ENCODE measurements at places on chromosomes 11 and 22.
A peak's percentile ranks its signal among the peaks of the same experiment; 100 is the strongest.

DNA sequence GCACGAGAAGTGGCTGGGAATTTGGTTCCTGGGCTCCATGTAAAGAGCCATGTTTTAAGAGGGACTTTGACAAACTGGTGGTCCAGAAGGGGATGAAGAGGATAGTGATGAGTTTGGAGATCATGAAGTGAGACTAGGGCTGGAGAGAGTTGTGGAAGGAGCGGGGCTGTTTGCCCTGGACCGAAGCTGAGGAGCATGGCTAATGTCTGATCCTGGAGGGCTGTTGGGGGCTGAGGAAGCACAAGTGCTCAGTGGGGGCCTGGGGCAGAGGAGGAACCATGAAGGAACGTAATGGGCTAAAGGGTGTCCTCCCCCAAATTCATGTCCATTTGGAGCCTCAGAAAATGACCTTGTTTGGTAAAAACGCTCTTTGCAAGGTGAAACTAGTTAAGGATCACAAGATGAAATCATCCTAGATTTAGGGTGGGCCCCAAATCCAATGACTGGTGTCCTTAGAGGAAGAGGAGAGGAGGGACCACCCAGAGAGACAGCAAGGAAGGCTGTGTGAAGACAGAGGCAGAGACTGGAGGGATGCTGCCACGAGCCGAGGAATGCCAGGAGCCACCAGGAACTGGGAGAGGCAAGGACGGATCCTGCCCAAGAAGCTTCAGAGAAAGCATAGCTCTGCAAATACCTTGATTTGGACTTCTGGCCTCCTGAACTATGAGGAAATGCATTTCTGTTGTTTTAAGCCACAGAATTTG lies 107.3 kb upstream of the LMO1 start:
- no peak for DNase-seq

DNA sequence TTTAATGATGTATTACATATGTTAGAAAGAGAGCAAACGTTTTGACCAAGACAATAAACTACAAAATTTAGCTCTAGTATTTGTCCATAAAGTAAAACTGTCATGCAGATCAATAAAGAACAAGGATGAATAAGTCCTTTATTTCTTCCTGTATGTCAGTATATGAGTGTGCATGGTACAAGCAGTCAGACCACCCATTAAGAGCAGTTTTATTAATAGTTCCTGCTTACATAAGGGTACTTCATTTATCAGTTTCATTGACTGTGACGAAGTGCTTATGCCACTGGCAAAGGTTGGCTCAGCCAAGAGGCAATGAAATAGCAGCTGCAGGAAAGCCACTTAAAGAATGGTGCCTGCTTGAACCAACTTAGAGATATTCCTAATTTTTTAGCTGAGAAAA lies 913.0 kb upstream of the CNTN5 start:
- peak; percentile 96 for DNase-seq

DNA sequence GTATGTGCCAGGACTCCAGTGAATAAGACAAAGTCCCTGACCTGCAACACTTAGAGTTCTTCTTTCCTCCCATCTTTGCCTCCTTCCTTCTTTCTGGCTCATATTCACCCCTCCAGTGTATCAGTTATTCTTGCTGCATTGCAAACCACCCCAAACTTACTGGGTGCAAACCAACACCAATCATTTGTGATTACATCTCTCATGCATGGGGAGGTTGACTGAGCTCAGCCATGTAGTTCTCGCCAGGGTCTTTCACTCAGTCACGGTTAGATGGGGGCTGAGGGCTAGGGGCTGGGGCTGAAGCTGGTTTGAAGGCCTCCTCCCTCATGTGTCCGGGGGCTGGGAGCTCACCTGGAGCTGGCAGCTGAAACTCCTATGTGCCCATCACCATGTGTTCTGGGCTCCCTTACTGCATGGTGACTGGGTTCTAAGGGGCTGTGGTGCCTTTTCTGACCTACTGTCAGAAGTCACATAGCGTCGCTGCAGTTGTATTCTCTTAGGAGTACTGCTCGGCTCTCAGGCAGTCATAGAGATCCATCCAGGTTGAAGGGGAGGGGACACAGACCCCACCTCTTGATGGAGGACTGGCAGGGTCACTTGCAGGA lies 35.0 kb upstream of the CACNG2 start:
- DNase-seq = no peak

DNA sequence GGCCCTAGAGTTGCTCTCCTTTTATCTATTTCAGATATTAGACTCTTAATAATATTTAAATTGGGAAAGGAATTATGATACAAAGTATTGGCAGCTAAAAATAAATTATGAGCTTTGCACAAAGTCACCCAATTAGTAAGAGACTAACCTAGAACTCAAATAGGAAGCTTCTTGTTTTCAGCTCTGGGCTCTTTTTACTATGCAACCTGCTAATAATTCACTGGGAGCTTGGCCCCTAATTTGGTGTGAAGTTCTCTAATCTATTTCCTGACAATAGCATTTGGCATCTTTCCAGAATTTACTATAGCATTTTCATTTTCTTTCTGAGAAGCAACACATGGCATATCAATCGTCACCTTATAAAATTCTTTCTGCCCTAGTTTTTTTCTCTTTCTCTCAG lies 727.7 kb upstream of the ANO5 start:
- DNase-seq = no peak

- no peak for DNase-seq
These were observed 206.4 kb downstream of the BLID start for GRCh38 chr11:121909596-121909995.

DNA sequence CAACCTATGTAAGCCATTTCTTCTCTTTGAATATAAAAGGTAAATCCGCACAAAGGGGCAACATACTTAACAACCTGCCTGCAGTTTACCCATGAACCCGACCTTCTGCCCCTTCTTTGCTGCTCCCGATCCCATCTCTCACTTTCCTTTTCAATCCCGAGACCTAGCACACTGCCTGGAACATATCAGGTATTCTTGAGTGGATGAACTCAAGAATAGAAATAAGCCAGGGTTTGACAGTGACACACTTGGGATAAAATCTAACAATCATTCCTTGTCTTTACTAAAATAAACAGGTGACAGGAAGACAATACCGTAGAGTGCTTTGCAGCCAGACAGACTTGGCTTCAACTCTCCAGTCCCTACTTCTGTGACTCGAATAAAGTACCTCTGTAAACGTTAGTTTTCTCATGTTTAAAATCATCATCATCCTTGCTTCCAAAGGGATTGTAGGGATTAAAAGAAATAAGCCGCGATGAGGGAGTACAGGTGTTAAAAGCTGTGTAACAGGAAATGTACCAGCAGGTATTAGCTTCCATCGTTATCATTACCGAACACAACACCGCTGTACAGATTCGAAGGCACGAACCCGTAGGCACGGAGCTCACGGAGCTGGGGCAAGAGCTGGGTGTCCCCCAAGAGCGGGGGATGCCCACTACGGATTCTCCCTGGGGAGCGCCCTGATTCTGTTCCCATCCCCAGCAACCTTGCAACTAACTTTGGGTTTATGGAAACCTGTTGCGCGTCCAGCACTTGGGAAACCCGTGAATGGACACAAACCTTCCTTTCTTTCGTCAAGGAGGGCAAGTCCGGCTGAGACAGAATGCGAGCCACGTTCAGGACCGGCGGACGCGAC lies 720 bp downstream of the UFD1 start:
- DNase-seq = no peak

DNA sequence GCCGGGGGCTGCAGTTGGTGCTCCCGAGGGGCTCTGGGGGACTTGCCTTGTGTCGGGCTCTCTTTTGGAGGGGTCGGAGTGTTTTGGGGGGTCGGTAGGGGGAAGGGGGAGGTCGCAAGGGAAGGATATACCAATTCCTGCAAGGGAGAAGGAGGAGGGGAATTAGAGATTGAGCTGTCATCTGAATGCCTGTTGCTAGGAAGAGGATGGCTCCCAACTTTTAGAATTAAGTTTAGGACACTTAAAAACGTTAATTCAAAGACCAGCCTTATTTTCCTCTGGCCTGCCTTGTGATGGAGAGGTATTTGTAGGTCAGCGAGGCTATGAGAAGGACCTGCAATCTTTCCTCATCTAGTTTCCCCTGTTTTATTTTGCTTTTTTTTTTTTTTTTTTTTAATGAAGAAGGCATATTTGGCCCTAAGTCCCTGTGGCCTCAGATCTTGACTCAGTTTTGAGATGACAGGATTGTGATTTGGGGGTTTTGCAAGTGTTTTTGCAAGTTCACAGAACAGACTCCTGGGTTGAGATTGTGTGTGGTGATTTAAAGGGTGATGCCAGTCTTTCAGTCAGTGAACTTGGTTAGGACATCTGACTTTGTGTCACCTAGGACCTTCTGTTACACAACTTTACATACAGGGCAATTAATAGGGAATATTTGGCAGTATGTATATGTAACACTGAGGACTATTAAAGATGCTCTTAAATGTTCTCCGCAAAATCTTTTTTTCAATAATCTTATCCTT lies 672 bp downstream of the TMEM135 start:
- DNase-seq = no peak

DNA sequence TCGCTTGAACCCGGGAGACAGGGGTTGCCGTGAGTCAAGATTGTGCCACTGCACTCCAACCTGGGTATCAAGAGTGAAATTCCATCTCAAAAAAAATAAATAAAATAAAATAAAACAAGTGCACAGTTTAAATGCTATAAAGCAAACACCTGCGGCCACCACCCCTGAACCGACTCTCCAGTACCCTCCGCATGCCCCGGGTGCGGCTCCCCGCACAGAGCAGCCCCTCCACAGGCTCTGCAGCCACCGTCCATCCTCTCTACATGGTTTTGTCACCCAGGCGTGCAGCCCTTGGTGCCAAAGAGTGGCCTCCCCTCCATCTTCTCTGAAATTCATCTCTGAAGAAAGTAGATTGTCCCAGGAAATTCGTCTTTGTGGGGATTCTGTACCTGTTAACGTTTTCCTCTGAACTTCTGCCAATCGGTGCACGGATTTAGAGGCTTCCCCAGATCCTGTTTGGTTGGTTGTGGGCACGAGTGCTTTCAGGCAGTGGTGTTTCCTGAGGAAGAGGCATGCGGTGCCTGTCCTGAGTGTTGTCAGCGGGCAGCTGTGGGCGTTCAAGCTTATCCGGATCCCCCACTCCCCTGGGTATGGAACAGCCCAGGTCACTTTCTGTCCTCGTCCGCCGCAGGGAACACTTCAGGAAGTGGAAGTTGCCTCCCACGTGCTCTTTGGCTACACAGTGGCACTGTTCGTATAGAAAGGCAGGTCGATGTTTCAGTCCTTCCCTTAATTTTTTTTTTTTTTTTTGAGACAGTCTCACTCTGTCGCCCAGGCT lies 4.1 kb downstream of the MIOX start:
- no peak for DNase-seq

DNA sequence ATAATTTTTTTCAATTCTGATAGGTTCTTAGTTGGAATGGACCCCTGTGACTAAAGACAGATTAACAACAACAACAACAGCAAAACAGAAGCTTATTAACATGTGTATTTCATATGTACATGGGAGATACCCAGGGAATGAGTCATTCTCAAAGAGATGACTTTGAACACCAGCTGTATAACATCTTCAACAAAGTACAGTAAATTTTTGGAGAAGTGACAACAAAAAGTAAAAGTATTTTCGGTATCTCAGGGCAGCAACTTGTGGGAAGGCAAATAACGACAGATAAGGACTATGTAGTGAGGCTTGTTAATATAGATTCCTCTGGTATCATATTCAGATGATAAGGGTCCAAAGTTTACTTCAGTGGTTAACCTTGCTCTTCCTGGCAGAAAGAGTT lies 573.4 kb upstream of the RAG2 start:
- DNase-seq = no peak

GRCh38 chr11:13249992-13250391 lies 27.6 kb upstream of the BMAL1 start:
- no peak for DNase-seq

DNA sequence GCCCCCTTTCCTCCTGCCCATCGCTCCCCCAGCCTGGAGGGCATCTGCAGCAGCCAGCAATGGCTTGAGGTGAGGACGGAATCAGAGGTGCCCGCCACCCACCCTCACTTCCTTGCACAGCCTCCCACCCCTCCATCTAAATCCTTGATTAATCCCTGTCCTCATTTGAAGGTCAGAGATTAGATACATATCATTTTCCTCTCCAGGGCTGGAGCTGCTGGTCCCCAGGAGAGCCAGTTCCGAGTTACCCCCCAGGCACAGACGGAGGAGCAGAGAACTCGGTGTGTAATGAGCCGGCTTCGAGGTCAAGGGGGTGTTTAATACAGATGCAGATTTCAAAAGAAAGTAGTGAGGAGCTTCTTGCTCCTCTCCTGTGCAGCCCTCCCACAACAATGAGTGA lies 542.1 kb downstream of the MN1 start:
- DNase-seq = no peak

DNA sequence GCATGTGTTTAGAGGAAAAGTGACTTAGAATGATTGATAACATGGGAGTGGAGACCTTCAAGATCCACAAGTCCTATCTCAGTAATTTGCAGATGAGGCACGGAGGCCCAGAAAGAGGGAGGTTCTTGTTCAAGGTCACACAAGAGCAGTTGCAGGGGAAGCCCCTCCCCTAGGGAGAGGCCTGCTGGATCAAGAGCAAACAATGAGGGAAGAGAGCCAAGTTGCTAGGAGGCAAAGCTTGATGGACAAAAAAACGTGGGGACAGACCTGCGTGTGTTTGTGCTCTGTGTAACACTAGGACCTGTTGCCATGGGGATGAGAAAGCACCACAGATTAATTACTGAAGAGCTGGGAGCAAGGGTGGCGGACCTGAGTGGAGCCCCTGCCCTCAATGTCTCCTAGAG lies 6.4 kb upstream of the MFRP start:
- DNase-seq = peak; percentile 83

DNA sequence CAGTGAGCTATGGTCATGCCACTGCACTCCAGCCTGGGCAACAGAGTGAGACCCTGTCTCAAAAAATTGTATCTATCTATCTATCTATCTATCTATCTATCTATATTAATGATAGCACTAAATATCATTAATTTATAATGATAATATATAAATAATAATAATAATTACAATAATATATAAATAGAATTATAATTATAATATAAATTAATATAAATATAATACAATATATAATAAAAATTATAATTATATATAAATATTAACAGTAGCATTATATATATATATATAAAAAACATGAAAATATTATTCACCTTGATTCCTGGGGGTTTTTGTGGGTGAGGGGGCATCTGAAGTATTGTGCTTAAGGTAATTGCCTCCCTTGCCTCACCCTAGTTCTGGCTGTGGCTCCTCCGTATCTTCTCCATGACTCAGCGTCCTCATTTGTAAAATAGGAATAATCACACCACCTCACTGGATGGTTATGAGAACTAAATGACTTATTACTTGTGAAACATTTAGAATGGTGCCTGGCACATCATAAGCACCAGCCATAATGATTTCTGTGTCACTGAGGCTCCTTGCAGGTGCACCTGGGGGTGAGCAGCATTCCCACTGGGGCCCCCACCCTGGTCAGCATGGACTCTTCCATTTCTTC lies 18.8 kb downstream of the RASD2 start:
- no peak for DNase-seq

GRCh38 chr11:43626798-43627197 lies 53.7 kb upstream of the HSD17B12 start:
- no peak for DNase-seq

DNA sequence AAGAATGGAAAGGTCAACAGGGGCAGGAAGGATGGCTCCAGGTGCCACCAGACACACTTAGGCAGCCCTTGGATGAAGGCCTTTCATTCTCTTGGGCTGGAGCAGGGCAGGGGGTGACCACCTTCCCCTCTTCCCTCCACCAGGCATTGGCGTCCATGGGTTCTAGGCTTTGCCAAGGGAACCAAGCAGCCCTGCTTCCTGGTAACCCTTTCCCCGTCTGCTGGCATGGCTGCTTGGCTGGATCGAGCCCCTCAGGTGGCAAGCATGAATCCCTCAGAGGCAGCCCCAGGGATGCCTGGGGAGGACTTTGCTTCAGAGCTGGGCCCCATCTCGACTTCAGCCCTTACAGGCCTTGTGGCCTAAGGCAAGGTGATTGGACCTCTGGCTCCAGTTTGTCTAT lies 185.1 kb upstream of the SYT13 start:
- DNase-seq = no peak

All from DMS79 (cell line).